ENCODE measurements at places on chromosomes 5 and 9.

- DNase-seq = peak; percentile 66
Measured at GRCh38 chr5:1004461-1005248, 3.9 kb upstream of the NKD2 start.

- no peak for DNase-seq
Measured at GRCh38 chr5:32303755-32304120, 9.0 kb downstream of the MTMR12 start.

- DNase-seq = peak; percentile 43
Measured at GRCh38 chr9:83937861-83938455, 16.7 kb upstream of the KIF27 start.

DNA sequence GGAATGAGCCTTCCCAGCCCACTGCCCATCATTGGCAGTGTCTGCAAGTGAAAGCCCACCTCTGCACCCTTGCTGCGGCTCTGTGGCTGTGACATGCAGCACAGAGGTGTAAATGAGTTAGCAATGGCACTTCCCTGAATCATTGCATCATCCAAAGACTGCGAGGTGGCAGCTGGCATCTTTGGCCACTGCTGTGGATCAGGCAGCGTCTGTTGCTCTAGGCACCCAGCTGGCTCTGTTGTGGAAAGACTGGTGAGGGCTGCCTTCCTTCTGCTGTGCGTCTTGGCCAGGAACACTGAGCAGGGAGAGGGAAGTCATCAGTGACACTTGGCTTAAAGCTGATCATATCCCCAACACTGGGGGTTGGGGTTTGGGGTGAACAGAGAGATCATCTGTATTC lies 64.5 kb downstream of the MFAP3 start:
- no peak for DNase-seq

- DNase-seq = no peak
Measured at GRCh38 chr5:68444833-68445232, 229.3 kb downstream of the PIK3R1 start.

DNA sequence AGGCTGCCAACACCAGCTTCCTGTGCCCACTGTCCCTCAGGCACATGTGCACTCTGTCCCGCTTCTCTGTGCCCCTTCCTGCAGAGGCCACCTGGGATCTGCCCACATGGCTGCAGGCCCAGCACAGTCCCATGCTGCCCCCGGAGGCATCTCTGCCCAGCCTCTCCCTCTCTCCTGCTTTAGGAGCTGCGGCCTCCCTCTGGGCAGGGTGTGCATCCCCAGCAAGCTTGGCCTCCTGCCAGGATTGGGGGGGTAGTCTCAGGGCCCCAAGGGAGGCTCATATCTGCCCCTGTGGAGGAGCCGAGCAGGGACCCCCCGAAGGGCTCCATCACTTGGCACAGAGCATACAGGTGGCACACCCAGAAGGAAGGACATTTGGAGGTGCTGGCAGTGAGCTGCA lies 24.8 kb downstream of the FLT4 start:
- no peak for DNase-seq

DNA sequence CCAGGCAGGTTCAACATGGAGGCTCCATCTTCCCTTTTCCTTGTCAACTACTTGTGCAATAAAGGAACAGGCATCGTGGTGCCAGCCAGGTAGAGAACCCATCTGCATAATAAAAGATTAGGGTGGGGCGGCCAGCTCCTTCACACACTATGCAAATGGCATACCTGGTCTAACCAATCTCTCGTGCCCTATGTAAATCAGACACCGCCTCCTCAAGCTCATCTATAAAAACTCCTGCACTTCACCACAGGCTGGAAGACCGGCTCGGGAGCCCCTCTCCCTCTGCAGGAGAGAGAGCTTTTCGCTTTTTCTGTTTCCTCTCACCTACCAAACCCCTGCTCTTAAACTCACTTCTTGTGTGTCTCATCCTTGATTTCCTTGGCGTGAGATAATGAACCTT lies 244.3 kb upstream of the PUM3 start:
- DNase-seq = no peak

- no peak for DNase-seq
Measured at GRCh38 chr5:6772886-6773285, 59.7 kb downstream of the TENT4A start.

GRCh38 chr5:58924306-58924705 lies 341.4 kb downstream of the RAB3C start:
- no peak for DNase-seq

DNA sequence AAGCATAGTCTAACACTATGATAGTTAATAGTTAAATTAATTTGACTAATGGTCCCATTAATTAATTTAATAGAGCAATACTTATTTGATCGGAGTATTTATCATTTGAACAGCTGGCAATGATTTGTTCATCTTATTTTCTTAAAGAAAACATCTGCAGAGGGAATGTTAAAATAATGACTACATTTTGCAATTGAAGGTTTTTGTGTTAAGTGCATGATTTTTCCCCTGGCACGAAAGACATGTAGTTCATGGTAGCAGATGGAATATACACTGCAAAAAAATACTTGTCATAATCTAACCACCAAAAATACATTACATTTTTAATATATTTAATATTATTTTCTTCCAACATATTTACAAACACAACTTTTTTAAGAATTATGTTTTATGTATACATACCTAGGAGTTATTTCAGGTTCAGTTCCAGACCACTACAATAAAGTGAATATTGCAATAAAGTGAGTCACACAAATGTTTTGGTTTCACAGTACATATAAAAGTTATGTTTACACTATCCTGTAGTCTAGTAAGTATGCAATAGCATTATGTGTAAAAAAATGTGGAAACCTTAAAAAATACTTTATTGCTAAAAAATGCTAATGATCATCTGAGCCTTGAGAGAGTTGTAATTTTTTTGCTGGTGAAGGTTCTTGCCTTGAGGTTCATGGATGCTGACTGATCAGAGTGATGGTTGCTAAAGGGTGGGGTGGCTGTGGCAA lies 292.6 kb upstream of the DAB2 start:
- no peak for DNase-seq

DNA sequence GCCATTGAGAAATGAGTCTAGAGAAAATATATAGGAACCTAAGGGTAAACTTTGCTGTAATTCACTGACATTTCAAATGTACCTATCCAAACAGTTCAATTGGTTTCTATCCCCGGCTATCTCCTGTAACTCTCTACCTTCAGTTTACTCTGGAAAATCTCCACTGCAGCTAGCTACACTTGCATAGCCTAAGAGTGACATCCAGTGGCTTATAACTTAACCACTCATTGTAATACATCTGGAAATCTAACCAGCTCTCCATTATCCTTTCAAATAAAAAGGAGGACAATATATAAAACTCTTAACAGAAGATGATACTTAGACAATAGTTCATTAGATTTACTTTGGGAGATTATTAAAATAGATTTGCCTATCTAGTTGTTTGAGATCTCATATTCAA lies 35.3 kb upstream of the SPDL1 start:
- no peak for DNase-seq

- no peak for DNase-seq
Measured at GRCh38 chr9:98075332-98075805, 18.8 kb downstream of the NANS start.

GRCh38 chr9:133359399-133360175 lies 3.2 kb downstream of the SURF2 start:
- DNase-seq = peak; percentile 35

GRCh38 chr9:85610074-85610860 lies 131.5 kb downstream of the AGTPBP1 start:
- DNase-seq = peak; percentile 39

DNA sequence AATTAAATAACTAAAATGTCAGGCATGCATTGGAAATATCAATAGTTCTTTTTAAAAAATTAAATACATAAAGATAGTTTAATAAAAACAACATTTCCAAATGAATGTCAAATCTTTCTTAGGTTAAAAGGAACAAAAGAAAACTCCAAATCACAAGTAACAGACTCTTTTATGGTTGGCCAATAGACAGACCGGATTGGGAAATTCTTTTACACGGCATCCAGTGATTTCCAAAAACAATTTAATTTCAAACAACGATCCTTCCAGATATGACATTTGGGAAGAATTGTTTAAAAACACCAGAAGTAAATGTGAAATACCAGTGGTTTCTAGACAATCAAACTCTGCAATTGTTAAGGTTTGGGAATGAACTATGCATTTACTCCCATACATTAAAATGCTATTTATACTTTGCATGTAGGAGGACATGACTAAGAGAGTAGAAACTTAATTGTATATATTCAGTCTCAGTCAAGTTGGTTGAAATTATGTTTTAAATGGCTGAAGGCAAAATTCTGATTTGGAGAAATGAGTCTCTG lies 32.8 kb downstream of the ZNF474 start:
- no peak for DNase-seq

DNA sequence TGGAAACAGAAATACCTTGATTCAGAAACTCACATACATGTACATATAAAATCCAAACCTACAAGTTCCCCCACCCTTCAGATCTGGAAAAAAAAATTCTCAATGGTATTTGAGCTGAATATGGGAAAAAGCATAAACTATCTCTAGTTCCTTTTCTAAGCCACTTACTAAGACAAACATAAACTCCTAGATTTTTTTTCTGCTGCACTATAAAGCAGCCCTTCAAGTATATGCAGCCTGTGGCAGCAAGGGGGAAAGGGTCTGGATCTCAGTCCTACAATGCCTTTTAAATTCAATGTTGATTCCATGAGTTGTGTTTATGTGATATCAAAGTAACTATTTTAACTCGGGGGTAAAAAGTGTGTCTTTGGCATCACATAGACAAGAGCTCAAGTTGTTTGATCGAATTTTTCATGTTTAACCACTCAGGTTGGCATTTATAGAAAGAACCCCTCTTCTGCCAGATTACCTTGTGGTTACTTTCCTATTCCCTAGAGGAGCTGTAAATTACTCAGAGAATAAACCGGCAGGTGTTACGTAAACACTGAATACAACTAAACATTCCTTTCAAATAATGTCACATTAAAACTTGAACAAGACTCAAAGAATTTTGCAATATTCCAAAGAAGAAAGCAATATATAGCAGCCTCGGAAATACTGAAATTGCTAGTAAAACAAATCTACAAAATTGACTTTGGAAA lies 91.8 kb upstream of the FER start:
- DNase-seq = no peak

DNA sequence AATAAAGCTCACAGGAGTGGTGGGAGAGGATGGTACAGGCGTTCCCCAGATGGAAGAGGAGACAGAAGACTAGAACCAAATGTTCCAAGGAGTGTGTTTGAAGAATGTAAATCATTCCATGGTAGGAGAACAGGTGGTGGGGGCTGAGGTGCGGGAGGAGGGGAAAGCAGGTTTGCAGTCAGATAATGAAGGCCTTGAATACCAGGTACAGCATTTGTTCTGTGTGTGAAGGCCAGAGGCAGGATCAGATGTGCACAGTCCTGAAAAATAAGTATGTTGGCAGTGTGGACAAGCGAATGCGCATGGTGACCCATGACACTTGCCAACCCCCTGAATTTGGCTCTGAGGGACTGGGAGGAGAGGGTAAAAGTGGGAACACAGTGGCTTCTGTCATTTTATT lies 59.9 kb upstream of the ALDH1B1 start:
- no peak for DNase-seq

All from endothelial cell (in vitro differentiated cells).